ENCODE measurements at places on chromosomes 5 and 9. TPM values are rescaled to one million over a fixed set of nuclear protein-coding genes. Genes with fewer than 3 reads are reported as not detected.

GRCh38 chr5:123508441-123508840 lies 3.5 kb upstream of the CSNK1G3 start:
- no peak for DNase-seq

The SPINK5 gene
- not detected for polyA plus RNA-seq

- no peak for DNase-seq
Measured at GRCh38 chr5:78534148-78534904, 114.2 kb downstream of the LHFPL2 start.

GRCh38 chr9:69805962-69806515 lies 14.6 kb upstream of the CFAP95 start:
- DNase-seq: no peak

GRCh38 chr5:41871852-41872251 lies 1.6 kb upstream of the OXCT1 start:
- DNase-seq: no peak

DNA sequence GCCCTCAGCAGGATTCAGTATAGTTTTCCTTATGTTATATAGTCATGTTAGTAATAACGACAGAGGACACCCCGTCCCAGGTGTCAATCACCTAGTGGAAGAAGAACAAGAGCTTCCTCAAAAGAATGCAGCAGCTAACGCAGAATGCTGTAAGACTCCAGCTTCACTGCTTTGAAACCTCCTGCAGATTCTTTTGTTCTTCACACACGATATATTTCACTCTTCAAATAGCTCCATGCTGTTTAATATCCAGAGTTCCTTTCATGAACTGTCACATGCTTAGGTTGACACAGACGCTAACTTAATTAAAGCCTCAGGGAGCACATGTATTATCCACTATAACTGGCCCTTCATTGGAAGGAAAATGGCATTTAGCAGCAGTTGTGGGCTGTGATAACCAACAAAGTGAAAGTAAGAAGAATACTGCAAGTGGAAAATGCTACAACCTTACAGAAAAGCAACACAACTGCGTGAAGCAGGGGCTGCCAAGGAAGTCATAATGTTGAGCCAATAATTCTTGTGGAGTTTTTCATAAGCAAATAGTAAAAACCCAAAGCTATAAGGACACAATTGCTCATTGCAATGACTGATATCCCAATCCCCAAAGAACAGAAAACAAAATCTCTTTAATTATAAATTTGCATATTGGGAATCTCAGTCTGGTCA lies 387.5 kb downstream of the PLK2 start:
- no peak for DNase-seq

- no peak for DNase-seq
Measured at GRCh38 chr9:113903514-113904077, 27.5 kb downstream of the ZNF618 start.

The SPINK6 gene
- polyA plus RNA-seq: not detected

DNA sequence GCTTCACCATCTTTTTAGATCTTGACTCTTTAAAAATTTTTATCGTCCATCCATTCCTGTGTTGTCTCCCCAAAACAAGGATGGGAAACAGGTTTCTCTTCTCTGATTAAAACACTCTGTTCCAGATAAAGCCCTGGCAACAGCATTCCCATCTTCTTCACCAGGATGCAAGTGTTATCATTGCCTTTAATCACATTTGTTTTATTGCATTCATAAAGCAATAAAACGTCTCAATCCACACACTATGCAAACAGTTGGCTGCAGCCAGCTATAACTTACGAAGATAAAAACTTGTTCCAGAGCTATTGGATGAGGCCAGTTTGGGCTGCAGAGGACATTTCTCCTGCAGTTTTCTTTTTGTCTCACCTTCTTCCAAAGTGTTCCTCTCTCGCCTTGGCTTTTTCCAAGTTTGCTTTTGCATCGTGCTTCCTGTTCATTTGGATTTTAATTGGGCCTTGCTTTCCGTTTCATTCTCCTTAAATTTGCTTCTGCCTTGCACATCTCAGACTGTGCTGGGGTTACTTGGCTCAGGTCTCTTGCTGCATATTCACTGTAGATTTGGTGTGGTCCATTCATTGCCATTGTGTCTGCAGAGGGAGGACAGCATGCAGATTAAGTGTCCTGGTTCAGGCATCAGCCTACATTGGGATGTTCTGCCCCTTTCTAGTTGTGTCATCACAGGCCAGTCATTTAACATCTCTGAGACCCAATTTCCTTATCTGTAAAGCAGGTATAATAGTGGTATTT lies 136.5 kb upstream of the LIFR start:
- DNase-seq: no peak

The HK3 gene
- polyA plus RNA-seq: not detected

GRCh38 chr5:75616971-75617621 lies 5.8 kb downstream of the ANKDD1B start:
- no peak for DNase-seq

The PIP5K1B gene
- 0.05 TPM for polyA plus RNA-seq

GRCh38 chr9:78874061-78874460 lies 577.1 kb downstream of the PSAT1 start:
- no peak for DNase-seq

GRCh38 chr9:72524820-72525540 lies 3.6 kb downstream of the TMC1 start:
- DNase-seq: peak; percentile 97

The C9orf153 gene
- not detected for polyA plus RNA-seq

DNA sequence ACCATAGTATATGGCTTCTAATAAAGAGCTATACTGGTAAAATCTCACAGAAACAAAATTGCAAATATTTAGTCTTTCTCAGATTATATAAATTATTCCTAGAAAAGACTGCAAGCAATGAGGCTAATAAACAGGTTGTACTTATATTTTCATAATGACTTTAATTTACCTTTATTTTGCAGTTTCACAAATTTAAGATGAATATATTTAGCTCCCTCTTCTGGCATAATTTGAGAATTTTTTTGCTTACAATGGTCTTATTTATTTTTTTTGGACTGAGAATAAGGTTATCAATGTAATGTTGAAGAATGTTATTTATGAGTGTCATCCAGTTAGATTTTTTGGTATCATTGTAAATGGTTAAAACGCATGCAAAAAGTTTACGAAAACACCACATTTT lies 56.7 kb downstream of the PIK3R1 start:
- no peak for DNase-seq

Data from BJ (cell line).